ENCODE measurements at places on chromosomes 4 and X.

DNA sequence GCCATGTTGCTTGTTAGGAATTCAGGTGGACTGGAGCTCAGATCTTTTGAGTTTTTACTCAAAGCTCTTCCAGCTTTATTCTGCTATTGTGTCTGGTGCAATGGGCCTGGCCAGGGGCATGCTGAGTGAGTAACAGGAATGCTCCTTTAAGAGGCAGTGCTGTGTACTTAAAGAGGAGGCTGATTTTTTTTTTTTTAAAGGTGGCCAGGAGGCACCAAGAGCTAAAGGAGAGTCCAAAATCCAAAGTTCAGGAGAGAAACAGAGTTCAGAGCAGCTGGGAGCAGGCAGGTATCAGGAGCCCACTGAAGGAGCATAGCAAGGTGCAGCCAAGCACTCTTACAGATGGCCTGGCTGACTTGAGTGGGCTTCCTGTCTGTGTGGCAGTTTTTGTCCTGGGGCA lies 178.7 kb downstream of the FMR1NB start:
- DNase-seq, result no peak

- DNase-seq, result peak; percentile 2
Measured at GRCh38 chrX:70262952-70263567, 3.1 kb upstream of the P2RY4 start.

- no peak for DNase-seq
Measured at GRCh38 chrX:17768997-17769396, 31.7 kb downstream of the SCML1 start.

DNA sequence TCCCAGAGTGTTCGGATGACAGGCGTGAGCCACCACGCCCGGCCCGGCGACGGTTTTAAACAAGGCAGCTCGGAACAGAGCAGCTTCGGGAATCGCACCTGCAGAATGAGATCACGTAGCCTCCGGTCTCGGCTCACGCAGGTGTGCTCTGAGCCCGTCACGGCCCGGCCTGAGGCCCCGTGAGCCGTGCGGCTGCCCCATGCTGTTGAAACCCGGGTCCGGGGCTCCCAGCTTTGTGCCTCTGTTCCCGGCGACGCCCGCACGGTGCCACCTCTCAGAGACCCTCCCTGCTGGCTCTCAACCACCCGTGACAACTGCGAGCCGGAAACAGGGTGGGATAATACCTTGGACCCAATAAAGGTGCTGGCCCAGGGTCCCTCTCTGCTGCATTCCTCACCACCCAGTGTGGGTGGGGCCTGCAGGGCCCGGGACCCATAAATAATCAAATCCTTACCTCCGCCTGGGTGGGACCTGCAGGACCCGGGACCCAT lies 13.4 kb upstream of the PLCXD1 start:
- no peak for DNase-seq

DNA sequence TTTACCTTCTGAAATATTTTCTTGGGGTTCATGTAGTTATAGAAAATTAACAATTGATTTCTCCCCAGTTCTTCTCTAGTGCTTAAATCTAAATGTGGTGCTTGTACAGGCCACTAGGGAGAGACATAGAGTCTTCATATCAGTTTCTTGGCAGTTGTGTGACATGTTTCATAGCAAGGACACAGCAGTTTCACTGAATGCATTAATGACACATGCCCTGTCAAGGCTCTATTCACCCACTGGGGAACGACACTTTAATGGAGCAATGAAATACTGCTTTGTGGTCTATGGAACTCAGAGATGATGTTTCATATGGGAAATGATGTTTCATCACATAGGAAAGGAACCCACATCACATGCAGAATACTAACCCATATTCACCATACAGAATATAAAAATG lies 2.8 kb downstream of the VEGFC start:
- DNase-seq, result peak; percentile 33

DNA sequence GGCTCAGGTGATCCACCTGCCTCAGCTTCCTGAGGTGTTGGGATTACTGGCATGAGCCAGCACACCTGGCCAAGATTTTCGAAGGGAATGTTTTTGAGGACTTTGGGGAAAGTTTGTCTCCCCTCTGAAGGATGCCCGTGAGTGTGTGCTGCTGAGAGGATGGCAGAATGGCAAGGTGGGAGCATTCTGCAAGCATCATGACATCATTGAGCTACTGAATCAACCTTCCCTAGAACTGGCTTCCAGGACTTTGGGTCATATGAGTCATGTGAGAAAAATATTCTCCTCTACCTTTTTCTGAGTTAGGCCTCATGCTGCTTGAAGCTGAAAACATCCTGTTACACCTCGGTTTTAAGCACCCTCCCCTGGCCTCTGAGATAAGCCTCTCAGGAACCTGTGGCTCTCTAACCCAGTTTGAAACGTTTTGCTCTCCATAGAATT lies 31.0 kb downstream of the TMEM131L start:
- no peak for DNase-seq

DNA sequence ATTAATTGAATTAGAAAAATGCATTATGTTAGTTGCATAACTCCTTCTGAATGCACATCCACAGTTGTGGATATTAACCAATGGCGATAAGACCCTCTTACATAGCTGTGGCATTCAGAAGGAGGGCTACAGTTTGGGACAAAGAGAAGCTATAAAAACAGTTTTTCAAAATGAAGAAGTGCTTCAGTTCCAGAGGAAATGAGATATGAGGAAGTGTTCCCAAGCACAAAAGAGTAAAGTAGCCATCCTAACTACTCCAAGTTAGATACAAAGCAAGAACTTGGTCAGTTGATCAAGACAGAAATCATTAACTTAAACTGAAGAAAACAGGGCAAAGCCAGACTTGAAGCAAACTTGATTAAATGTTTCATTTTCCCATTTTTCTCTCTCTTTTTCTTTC lies 17.2 kb upstream of the ADGRL3 start:
- no peak for DNase-seq

DNA sequence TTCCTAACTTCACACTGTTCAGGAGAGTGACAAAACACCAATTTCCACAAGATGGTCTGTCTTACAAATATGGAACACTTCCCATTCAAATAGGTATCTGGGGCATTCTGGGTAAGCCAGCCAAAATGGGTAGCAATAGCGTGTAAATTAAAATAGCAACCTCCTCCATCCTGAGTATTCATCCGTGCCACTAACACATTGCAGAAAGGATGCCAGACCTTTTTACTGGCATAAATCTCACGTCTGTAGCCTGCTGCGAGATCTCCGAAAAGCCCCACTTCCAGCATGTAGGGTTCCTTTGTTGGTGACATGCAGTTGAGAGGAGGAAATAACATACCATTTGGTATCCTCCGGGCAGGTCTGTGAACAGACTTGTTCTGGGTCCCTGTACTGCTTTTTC lies 52.7 kb upstream of the RAI2 start:
- peak; percentile 27 for DNase-seq
